Activated T-cell treated with anti-CD3 and anti-CD28 coated beads for 4 hours (primary cell): ENCODE measurements at places on chromosomes 4 and X.

DNA sequence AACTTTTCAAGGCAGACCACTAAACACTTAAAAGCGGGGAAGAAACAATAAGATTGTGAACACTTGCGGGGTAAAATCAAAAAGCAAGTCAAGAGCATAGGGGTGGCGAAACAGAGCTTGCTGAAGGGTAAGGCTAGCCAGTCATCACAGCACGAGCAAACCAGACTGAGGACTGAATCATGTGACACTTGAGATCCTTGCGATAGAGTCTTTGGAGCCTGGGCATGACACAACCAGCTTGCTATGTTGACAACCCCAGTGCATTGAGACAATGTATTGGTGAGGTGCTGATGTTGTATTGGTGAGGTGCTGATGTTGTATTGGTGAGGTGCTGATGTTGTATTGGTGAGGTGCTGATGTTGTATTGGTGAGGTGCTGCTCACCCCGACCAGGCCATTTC, 72.3 kb downstream of the SLIT2 start:
- no peak for DNase-seq

GRCh38 chr4:89558147-89558546, 250.5 kb upstream of the GPRIN3 start:
- no peak for DNase-seq

DNA sequence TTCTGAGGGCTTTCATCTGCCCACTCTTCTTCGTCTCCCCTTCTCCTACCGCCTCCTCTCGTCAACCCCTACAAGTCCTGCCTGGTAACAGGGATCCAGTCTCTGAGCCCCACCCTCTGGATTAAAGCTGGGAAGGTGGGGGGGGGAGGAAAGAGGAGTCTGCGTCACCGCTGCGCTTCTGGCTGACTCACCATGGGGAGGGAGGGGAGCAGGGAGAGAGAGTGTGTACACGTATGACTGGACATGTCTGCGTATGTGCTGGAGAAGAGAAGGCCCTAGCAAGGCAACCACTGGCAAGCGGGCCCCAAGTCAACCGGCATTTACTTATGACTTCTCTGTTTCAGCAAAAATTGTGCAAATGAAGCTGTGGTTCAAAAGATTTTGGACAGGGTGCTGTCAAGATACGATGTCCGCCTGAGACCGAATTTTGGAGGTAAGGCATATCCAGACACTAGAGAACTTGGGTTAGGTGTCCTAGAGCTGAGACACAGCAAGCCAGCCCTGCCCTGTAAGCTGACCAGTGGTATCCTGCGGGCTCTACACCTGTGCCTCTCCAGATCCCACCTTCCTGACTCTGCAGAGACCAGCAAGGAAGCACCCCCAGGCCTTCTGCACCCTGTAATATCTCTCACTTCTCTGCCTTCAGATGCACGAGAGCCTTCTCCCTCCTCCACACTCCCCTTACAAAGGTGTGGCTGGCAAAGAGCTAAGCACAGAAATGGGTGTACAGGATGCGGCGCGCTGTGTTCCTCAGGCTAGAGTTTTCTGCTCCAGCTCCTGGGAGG, 2.5 kb downstream of the GABRQ start:
- no peak for DNase-seq

- DNase-seq = no peak
These were observed 90.7 kb downstream of the CNOT6L start for GRCh38 chr4:77728420-77728819.

DNA sequence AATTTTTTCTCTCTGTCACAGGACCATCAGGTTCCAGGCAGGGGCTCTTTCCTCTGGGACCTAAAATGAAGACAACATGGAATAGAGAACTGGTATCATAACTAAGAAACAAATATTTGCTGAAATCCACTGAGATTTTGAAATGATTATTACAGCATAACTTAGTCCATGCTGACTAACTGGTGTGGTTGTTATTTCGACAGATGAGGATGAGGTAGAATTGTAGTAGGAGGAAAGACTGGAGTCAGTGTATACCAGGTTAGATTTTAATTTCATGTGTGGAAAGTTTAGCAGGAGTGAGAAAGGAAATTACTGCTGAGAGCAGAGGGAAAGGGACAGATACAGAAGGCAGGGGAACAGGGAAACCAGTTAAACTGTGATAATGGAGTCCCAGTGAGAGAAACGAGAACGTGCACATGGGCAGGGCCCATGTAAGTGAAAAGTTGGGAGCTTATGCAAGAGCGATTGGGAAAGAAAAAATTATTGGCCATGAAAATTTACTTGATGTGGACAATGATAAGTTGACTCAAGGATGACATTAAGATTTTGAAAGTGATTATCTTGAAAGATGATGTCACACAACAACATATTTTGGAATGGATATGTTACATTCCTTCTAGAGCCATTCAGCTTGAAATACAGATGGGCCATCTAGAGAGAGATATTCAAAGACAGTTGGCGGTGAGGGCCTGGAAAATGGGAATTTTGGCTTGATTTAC, 98.7 kb upstream of the DDIT4L start:
- no peak for DNase-seq

DNA sequence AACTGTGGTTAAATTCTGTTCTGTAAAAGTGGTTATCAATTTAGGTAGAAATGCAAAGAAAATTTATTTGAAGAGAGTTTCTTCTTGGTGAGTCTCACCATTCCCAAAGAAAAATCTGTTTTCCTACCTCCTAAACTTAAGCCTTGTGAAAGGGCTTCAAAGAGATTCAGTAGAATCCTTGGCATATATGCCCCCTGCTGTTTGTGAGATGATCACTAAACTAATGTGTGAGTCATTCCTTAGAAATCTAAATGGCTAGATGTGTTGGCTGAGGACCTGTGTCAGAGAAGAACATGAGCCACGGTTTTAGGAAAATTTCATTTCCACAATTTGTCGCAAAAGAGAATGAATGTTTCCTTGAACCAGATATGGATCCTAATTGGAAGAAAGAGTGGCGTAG, 260.9 kb downstream of the SLC7A11 start:
- DNase-seq = no peak

DNA sequence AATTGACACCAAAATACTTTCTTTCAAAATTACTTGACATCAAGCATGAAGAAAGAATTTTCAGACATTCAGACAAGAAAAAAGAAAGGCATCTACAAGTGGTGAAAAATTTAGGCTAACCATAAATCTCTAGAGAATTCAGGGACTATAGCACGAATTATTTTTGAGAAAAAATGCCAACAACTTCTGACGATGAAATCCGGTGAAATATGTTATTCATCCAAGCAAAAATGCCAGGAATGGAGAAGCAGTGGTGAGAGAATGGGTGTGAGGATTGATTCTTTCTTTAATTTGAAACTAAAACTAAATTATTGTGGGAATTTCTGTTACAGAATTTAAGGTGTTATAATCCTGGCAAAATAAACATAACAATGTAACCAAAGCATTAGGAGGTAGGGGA, 69.4 kb upstream of the SORBS2 start:
- no peak for DNase-seq

DNA sequence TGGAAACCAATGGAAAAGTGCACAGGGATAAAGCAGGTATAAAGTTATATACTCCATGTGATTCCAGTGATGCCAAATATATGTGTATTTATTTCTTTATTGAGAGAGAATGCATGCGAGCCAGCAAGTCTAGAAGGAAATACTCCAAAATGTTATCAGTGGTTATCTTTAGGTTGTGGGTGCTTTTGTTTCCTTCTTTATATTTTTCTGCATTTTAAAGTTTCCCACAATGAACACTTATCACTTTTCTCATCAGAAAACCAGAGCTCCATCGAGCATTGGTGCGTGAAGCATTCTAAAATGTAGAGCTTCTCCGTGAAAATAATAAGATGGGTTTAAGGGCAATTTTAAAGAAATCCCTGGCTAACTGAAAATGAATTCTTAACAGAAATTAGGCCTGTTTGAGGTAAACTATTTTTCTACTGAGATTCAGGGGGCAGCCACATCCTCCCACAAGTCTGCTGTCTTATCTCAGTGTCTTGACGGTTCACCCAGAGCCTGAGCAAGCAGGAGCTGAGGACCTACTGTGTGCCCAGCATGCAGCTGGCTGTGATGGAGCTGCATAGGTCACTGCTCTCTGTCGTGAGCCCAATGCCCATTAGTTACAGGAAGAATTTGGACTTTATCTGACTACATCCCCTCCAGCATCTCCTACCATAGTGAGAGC, 18.7 kb upstream of the CD40LG start:
- DNase-seq = no peak
